ENCODE measurements at places on chromosomes 4 and X.

DNA sequence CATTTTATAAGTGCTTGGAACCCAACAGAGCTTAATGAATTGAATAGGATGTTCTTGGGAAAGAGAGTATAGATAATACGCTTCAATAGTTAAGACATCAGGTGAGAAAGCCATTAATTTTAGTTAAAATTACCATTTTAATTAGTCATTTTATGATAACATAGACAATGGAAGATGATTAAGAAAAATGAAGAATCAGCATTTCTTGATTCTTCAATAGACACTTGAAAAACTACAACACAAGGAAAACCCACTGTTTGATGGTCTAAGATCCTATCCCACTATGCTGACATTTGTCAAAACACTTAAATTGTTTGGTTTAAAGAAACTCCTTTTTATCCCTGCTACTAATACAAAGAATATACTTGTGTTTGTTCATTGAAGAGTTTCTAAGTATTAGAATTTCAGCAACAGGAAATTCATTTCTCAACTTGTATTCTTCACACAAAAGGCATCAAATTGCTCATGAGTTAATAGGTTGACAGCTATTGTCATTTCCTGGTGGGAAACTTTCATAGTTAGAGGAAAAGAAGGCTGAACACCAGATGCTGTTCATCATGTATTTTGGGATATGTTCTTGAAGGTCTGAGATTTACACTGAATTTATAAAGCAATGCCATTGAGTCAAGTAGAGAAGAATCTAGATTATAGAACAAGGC lies 9.6 kb upstream of the CXCL2 start:
- no peak for DNase-seq

DNA sequence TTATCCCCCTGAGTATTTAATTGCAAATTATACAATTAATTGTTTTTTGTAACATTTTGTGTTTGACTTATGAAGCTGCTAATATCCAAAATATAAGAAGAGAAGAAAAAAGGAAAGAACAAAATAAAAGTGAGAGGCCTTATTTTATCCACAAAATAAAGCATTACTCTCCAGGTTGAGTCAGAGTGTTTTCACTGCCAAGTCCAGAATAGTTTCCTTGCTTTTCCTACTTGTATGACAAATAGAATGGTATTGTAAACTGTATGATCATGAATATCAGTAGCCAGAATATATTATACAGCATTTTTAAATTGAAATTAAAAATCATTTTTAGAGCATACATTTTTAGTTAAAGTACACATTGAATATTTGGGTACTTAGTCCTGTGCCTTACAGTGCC lies 237.8 kb downstream of the NDST4 start:
- DNase-seq, result no peak

DNA sequence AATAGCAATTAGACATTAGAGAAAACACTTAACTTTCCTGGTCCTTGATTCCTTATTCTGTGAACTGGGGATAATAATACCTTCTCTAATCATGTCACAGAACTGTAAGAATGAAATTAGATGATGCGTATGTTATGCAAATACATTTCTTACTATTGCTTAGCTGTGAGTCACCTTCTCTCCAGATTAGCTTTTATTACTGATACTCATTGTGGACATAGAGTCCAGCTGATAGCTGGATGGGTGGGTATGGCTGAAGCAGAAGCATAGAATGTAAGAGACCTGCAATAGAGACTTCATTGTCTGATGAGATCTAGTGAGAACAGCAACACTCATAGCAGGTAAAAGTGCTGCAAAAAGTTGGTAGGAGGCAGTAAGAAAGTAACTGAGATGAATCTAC lies 437.2 kb upstream of the ZFP42 start:
- DNase-seq, result no peak

GRCh38 chrX:40266490-40267333 lies 169.0 kb upstream of the BCOR start:
- DNase-seq, result peak; percentile 87

- DNase-seq, result peak; percentile 58
Measured at GRCh38 chrX:103311399-103311780, 600 bp upstream of the BEX2 start.

GRCh38 chrX:51024106-51024696 lies 113.7 kb downstream of the BMP15 start:
- peak; percentile 23 for DNase-seq

- DNase-seq, result no peak
Measured at GRCh38 chr4:151197247-151197646, 79.7 kb upstream of the PRSS48 start.

DNA sequence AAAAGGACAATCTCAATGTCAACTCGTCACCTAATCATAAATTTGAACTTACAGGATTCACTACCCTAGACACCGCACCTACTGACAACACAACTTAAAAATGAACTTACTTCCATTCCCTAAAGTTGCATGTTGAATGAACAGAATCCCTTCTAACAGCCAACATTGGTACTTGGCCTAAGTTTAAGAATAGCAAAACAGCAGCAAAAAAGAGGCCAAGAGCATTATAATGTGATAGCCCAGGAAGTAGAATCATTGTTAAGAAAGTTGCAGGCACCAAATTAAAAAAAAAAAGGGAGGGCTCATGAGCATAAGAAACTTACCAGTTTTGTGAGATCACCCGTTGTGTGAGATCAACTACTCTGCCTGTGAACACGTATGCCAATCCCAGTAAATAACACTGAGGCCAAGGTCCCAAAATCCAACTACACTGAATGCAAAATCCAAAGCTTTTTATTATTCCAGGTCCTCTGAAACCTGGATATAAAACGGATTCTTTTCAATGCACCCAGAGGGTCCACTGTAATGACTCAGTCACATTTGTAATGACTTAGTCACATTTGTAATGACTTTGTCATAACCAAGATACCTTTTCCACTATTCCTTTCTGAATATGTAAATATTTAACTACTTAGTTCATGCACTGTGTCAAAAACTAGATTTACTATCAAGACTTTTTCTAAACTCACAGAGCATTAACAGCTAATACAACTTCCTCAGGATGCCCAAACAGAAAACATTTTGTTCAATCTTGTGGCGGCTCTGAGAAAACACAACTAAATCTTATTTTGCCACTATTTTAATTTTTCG lies 6.8 kb downstream of the HNRNPDL start:
- peak; percentile 53 for DNase-seq

- no peak for DNase-seq
Measured at GRCh38 chr4:118289794-118290193, 63.0 kb downstream of the PRSS12 start.

DNA sequence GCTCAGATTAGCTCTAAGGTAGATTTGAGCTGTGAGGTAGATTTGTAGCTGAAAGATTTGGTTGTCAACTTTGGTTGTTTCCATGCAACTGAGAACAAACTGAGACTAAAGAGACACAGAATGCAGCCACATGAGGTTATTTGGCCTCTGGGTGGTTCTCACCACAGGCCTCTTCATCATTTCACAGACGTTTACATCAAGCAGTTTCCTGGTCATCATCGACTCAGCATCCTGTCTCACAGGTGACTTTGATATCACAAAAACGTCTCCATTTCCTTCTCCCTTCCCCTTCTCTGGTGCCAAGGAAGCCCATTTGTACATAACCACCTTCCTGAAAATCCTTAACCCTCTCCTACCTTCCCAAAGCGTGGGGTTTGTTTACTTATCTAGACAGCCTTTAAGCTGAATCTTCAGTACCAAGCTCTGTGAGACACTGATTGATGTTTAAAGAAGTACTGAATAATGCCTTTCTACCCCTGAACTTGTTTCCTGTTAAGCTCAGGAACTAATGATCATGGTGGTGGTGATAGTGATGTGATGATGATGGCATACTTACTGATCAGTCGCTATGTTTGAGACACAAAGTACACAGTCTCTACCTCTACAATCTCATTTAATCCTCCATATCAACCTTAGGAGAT lies 81.9 kb downstream of the FAM114A1 start:
- peak; percentile 46 for DNase-seq

- DNase-seq, result no peak
Measured at GRCh38 chrX:13518126-13518525, 51.3 kb upstream of the EGFL6 start.

- peak; percentile 47 for DNase-seq
Measured at GRCh38 chrX:132740316-132741123, 217.9 kb downstream of the HS6ST2 start.

DNA sequence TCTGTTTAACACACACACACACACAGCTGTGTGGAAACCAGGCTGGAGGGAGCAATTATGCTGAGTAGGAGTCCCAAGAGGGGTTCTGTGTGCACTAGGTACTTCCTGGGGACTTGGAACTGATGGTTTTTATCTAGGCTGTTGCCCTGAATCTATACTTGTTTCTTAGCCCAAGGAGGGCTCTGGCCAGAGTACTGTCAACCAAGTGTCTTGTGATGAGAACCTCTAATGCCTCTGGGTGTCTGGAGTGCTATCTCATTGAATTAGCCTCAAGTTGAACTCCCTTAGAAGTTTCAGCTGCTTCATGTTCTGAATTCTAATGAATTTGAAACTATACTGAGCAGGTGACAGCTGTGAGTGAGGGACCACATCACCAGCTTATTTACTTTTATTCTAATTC lies 16.6 kb downstream of the ARHGAP24 start:
- DNase-seq, result no peak

DNA sequence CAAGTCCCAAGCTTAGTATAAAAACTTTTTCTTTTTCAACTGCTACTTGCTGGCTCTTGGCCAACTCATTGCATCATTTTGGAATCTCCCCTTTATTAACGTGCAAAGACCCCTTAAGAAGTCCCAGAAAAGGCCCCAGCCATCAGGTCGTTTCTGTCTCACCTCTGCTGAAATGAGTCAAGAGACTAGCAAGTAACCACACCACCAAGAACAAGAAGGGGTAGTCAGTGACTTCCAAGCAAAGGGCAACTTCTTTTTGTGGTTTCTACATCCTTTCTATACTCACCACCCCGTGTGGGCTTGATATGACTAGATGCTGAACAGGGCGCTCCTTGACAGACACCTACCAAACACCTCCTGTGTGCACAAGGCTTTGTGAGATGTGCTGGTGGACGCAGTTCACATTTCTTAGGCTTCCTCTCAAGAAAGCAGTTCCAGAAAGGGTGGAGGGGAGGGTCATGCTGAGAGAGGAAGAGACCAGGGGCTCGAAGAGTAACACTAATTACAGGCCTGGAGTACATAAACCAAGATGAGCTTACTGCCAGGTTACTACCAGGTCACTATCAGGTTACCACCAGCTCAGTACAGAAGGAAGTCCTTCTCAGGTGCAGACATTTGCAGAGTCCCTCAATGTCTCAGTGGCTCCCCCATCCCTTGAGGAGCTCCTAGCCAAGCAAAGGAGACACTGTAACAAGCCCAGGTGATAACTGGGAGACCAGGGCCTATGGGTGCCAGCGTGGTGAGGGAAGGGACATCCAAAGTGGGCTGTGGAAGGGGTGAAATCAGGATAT lies 19.3 kb downstream of the JAKMIP1 start:
- no peak for DNase-seq

GRCh38 chr4:22848332-22848731 lies 155.6 kb downstream of the GBA3 start:
- DNase-seq, result peak; percentile 37

GRCh38 chrX:24204958-24205357 lies 55.4 kb downstream of the ZFX start:
- DNase-seq, result no peak

DNA sequence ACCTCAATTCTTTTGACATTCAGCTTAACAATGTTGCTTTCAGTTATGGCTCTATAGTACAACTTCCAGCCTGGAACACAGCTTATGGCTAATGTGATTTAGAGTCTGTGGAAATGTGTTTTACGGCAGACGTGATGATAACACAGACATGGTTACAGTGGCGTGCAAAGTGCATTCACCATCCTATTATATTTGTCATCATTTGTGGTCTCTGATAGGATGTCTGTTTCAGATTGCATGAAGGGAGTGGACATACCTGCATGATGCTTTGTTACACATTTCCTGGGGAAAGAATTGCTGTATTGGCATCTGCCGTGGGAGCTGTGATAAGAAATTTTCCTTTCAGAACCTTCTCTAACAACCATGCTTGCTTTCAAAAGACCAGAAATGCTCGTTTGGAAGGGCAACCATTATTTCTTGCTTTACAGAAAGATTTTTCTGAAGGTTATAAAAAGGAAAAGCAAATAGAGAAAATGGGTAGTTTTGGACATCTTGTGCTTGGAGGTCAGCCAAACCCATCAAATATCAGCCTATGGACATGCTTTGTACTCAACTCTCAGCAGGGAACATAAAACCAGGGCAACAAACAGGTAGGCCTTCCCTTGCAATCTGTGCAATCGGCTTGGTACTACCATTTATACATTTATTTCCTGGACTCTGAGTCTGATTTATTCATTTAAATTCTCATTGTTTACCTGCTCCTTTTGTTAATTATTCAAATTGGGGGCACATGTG lies 273.9 kb downstream of the TLL1 start:
- DNase-seq, result no peak

DNA sequence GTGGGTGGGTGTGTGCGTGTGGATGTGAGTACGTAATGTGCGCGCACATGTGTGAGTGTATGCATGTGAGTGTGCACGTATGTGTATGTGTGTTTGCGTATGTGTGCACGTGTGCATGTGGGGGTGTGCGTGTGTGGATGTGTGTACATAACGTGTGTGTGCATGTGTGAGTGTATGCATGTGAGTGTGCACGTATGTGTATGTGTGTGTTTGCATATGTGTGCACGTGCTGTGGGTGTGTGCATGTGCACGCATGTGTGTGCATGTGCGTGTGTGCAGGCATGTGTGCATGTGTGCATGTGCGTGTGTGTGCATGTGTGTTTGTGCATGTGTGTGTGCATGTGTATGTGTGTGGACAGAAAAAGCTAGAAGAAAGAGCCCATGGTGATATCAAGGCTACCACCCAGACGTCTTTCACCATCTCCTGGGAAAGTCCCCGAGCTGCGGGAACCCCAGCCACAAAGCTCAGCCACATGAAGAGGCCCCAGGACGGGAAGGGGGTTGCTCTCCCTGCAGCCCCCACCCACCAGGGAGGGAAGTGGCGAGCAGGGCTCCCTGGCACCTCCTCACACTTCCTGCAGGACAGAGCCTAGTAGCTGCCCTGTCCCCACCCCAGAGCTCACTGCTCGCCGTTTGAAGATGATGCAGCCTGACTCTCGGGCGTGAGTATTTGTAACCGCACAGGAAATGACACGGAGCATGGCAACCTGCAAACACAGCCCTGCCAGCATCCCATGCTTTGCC lies 108.3 kb downstream of the DCTD start:
- DNase-seq, result peak; percentile 6

DNA sequence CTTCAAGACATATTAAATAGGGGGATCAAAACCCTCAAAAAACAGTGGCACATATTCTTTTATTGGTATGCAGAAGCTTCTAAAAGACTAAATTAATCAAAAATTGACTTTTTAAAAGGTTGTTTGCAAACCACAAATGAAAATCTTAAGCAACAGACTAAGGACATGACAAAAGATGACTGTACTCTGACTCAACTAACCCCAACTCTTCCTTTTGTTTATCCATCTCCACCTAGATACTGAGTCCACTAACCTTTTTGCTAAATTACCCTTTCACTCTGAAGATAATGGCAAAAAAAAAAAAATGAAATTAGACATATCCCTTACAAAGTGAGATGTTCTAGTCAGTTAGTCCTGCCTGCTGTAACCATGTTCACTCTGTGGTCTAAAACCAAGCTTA lies 91.6 kb upstream of the NLRP2B start:
- no peak for DNase-seq

All from DMS53 (cell line).